ENCODE measurements at places on chromosomes 5 and 9.

DNA sequence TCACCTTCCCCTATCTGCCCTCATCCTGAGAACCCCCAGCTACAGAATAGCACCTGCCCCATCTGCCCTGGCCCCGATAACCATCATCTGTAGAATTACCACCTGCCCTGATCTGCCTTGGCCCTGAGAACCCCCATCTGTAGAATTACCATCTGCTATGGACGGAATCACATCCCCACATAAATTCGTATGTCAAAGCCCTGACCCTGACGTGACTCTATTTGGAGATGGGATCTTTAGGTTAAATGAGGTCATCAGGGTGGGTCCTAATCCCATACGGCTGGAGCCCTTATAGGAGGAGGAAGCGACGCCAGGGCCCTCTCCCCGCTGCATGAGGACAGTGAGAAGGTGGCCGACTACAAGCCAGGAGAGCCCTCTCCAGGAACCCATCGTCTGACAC lies 32.6 kb downstream of the SARDH start:
- DNase-seq: no peak

GRCh38 chr9:89756891-89757537 lies 152.2 kb downstream of the GADD45G start:
- DNase-seq: no peak

DNA sequence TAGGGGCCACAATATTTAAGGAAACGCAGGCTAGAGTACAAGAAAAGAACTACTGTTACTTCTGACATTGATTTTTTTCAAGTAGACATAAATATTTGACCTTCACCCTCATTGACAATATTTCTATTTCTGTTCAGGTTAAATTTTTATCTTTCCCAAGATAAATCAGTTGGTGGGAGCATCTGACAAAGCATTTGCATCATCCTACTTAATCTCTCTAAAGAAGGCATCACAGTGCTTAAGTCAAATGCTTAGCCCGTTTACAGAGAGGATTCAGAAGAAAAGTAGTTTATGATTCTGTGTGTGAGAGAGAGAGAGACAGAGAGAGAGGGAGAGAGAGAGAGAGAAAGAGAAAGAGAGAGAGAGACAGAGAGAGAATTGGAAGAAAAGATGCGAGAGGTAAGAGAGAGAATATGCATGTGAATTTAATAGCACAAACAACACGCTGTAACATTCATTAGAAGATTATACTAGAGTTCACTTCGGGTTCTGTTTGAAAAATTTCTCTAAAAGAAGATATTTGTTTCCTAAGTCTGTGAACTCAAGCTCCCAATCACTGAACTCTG lies 1093.3 kb upstream of the CDH6 start:
- no peak for DNase-seq

DNA sequence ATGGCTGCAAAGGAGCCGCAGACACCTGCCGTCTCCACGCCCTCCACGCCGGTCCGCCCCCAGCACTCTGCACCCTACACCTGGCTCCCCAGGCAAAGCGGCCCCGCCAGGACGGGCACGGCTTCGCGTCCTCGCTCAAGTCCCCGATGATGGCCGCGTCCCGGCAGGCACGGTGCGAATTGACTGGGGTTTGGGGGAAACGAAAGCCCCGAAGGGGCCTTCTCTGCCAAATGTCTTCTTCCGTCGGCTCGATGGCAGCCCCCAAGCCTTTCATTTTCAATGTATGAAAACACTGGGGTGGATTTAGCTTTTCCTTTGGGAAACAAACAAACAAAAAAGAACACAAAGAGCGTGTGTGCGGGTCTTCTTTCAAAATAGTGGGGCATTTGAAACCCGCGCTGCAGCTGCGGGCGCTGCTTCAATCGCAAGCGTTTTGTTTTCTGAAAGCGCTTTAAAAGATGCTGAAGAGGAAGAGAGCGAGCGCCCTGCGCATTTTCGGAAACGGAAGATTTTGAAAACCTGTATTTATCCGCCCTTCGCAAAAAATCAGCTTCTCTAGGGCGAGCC lies 160.0 kb downstream of the RMI1 start:
- no peak for DNase-seq

Data from HepG2 (cell line).